GM13976 (cell line): ENCODE measurements at places on chromosomes 13 and 19.

- DNase-seq = no peak
Measured at GRCh38 chr13:19183676-19184075, 2.1 kb upstream of the TUBA3C start.

- no peak for DNase-seq
Measured at GRCh38 chr13:73938372-73939070, 195.7 kb downstream of the KLF12 start.

- peak; percentile 20 for DNase-seq
Measured at GRCh38 chr19:29978080-29978479, 36.0 kb downstream of the URI1 start.

DNA sequence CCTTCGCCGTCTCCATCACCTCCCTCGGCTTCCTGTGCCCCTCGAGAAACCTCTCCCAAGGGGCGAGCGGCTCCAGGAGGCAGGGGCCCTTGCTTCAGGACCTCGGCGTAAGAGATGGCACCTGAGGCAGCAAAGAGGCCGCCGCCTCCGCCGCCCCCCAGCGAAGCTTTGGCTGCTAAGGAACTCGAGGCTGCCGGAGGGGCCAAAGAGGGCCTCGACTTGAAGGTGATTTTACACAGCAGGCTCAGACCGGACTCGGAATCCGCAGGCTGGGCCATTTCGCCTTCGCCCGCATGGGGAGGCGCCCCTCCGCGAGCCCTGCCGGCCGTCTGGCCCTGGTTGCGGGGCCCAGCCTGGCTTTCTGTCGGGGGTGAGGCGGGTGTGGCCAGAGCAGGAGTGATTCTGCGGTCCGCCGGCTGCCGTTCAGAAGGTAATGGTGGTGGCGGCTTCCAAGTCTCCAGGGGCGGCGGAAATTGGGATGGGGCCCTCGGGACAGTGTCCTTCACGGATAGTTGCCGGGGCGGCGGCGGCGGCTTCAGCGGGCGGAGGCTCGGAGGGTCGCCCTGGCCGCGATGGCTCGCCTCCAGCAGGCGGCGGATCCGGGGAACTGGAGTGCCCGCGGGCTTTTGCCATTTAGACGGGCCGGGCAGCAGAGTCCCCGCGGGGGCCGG is 1.4 kb downstream of the GGN start:
- DNase-seq = no peak

DNA sequence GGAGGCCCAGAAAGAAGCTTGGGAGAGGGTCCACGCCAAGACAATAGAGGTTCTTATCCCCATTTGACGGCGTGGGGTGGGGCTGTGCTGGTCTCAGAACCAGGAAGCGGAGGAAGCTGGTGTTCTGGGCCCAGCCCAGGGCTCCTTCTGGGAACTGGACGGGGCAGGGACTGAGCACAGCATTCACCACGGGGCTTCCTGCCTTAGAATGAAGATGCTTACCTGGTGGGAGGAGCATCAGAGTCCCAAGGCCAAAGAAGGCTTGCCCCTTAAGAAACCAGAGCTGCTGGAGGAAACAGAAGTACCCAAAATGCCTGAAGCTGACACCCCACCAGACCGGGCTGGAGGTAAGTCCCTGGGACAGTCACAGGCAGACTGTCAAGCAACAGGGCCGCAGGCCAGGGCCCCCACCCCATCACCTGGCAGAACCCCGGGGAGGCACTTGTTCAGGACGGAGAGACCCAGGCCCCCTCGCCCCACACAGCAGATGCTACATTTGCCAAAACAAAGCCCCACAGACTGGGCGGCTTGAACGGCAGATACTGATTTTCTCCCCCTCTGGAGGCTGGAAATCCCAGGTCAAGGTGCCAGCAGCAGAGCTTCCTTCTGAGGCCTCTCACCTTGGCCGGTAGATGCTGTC is 17.8 kb upstream of the IGLON5 start:
- no peak for DNase-seq

DNA sequence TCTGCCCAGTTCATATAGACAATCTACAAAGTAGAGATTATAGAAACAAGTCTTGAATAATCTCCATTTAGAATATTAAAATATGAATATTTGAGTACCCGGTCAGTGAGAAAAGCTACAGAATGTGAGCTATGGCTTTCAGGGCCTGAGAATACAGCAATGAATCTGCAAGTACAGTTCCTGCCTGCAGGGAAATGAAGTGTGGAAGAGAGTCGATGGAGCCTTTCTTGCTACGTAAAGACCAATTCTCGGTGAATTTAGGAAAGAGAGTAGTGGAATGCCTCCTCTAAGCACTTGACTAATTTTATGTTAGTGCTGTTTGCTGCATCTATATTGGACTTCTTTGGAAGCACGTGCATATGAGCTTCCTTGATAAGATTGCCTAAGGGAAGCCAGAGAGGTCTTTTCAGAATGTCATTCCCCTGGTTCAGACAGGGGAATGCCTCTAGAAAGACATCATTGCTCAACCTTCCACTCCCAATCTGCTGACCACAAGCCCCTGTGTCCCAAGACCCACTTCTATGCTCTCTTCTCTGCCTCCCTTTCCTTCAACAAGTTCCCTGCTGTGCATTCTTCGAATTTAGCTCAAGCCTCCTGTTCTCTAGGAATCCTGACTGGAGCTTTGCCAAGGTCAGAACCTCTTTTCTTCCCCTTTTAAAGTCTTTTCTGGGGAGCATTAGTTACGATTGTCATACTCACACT is 41.9 kb downstream of the GPC6 start:
- no peak for DNase-seq

- DNase-seq = no peak
Measured at GRCh38 chr19:1155352-1156304, 18.4 kb downstream of the SBNO2 start.

DNA sequence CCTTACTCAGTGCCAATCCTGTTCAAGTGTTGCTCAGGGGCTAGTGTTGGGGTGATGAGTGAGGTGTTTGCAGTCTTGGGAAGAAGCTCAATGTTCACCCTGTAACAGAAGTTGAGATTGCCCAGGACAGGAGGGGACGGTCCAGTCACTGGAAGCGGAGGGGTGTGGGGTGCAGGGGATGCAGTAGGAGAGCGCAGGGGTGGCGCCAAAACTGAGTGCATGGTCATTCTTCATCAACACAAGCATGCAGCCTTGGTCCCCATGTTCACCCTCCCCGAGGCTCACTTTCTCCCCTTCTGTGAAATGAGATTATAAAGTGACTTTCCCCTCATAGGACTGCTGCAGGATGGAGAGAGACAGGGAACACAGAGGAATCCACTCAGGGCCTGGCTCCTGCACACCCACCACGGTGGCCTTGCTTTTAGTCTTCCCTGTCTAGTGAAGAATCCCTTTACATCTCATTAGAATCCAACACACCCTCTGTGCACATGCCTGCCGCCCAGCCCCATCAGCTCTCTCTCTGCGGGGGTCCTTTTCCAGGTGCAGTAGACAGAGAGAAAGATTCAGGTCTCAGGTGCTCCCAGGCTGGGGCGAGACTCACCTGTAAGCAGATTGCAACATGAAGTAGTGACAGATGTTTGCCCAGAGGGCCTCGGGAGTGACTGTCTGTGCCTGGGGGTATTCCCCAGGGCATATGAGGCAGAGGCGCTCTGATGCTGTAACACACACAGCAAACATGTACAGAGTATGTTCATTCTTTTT is 93.2 kb downstream of the TSHZ3 start:
- no peak for DNase-seq

DNA sequence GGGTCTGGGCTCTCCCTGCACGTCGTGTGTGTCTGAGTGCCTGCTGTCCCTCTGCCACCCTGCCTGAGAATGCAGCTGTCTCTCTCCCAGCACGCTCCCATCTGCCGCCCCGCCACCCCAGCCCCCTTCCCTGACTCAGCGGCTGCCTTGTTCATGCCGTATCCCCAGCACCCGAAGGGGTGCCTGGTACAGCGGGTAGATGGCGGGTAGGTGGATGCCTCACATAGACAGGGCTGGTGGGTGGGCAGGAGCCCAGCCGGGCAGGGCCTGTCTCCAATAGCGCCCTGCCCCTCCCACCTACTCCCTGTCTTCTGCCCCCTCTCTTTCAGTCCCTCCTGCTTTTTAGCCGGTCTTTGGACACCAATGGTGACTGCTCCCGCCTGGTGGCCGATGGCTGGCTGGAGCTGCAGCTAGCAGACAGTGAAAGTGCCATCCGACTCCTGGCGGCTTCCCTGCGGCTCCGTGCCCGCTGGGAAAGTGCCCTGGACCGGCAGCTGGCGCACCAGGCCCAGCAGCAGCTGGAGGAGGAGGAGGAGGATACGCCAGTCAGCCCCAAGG is 30.3 kb downstream of the DHX34 start:
- no peak for DNase-seq

DNA sequence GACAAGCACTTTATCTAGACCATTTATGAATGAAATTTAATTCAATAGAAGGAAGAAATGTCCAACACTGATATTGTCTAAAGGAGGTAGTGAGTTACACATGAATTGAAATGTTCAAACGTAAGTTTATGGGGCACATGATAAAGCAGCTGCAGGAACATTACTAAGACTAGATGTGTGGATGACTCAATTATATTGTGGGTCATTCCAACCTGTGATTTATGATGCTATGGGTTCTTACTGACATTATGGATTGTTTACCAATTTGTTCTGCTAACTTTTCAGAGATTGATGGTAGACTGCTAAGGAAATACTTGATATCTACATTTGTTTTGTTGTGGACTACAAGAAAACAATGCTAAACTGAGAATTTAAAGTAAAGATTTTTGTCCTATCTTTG is 56.1 kb upstream of the ATXN8OS start:
- DNase-seq = no peak

DNA sequence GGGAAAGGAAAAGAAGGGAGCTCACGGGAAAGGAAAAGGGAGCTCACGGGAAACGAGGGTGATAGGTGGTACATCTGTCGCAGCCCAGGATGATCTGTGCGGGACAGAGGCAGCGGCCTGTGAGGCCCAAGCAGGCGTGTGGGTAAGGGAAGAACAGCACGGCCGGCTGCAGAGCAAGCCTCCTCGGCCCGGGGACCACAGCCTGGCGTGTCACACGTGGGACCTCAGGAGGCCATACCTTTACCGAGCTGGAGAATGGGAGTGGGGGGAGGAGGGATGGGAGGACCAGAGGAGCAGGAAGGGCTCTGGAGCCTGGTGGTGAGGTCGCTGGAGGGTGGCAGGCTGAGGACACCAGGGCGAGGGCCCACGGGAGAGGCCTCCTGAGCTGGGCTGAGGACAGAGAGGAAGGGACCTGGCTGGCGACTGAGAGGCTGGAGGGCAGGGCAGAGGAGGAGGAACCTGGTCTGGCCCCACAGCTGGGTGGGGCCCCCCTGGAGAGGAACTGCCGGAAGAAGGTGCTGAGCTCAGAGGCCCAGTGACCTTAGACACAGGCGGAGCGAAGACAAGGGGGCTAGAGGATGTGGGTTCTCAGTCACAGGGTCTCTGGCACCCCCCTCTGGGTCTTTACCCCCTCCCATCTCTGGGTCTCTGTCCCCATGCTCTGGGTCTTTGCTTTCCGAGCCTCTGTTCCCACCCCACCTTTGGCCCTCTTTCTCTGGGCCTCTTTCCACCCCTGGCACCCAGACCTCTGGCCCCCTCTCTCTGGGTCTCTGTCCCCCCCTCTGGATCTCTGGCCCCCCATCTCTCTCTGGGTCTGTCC is 2.9 kb upstream of the FTL start:
- peak; percentile 88 for DNase-seq

DNA sequence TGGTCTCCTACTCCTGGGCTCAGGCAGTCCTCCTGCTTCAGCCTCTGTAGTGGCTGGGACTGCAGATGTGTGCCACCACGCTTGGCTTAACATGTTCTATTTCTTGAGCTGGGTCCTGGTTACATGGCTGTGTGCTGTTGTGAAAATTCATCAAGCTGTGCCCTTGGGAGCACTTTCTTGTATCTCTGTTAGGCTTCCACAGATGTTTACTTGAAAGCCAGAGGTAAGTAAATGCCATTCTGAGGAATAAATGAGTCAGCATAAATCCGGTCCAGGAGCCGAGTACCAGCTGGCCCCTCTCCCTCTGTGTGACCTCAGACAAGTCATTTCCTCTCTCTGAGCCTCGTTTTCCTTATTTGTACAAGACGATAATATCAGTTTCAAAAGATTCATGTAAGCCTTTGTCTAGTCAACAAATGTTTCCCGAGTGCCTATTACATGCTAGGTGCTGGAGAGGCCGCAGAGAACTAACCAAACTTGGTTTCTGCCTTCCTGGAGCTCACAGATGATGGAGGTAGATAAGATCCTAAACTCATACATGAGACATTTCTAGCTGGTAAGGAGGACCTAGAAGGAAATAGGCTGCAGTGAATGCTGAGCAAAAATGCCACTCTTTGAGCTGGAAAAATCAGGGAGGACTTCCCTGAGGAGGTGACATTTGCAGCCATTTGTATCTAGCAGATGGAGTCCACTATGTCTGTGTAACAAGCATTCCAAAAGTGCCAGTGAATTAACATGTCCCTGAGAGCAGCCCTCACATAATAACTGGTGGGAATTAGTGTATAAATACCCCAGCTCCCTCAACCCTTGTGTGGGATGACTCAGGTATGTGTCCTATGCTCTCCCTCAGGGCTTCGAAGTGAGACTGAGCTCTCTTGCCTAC is 2.7 kb upstream of the RASAL3 start:
- peak; percentile 59 for DNase-seq

DNA sequence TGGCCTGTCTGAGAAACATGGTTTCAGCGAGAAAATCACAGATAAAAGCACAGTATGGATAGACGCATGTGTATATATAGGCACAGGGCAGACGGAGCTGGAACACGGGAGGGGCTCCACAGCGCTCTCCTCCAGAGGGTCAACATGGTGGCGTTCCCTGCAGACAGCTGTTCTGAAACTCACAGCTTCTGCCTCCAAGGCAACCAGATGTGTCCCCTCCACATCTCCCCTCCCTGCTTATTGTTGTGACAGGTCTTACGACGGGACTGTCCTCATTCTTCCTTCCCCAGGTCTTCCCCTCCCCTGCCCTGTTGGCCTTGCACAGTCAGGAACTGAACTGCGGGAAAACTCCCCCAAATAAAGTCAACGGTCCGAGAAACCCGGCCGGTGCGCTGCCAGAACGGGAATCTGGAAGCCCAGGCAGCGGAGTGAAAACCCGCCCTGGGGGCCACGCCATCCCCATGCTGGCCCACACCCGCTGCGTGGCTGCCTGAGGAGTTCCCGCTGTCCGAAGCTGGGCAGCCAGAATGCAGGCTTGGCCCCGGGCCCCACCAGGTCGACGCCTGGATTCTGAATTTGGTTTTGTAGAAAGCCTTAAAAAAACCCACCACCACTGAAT is 2.6 kb upstream of the TIMM13 start:
- no peak for DNase-seq

GRCh38 chr19:18141031-18141430 is 11.9 kb upstream of the PIK3R2 start:
- no peak for DNase-seq

GRCh38 chr19:52749780-52750179 is 14.9 kb upstream of the ZNF611 start:
- DNase-seq = no peak

- DNase-seq = no peak
Measured at GRCh38 chr19:42831221-42832019, 48.1 kb downstream of the PSG1 start.

DNA sequence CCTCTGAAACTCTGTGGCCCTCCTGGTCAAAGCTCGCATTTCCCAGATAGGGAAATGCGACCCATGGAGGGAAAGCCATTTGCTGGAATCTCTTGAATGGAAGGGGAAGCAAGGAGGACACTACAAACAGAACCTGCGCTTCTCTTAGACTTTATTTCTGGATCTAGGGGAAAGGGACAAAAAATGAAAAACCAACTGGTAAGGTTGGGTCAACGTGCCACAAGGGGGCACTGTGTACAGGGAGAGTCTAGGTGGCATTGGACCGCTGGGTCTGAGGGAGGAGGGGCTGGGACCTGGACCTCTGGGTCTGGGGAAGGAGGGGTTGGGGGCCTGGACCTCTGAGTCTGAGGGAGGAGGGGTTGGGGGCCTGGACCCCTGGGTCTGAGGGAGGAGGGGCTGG is 5.0 kb downstream of the KLK4 start:
- DNase-seq = peak; percentile 57

GRCh38 chr13:49615836-49616675 is 12.3 kb upstream of the ARL11 start:
- DNase-seq = no peak
